ENCODE measurements at places on chromosomes 4 and X.
A peak's percentile ranks its signal among the peaks of the same experiment; 100 is the strongest.

DNA sequence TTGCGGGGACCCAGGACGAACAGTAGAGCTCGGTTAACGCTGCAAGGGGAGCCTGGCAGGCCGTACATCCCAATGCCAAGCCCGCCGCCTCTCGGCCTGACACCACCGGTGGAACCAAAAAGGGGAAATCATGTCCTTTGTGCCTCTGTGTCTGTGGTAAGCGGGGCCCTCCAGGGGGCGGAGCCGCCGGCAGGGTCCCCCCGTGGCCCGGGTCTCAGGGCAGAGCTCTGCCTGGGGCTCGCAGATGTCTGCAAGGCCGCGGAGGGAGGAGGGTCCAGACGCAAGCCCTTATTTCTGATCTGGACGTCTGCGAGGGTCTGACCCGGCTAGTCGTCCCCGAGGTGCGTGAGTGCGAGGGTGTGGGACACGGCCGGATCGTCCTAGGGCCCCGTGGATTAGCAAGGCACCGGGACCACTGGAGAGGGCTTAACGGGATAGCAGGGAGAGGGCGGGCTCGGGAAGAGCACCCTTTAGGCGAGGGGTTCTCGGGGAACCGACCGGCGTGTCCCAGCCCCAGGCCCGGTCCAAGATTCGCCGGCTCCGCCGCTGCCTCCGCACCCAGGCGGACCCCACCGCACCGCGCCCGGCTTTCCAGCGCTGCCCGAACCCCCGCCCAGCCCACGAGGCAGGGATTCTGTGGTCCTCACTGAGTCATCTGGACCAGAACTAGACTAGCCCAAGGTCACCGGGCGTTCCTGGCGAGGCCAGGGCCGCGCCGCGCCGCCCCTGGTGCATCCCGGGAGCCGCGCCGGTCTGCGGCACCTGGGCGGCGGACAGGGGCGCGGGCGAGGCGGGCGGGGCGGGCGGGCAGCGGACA is 863 bp upstream of the FAM193A start:
- peak; percentile 63 for DNase-seq

GRCh38 chr4:8688041-8688907 is 95.7 kb downstream of the CPZ start:
- peak; percentile 58 for DNase-seq

- DNase-seq, result peak; percentile 58
Observed at GRCh38 chrX:24149351-24150050, at the start of gene ZFX. ZFX (plus strand) TSS chrX:24149729; CDS start chrX:24172743, 23,014 bp downstream.

GRCh38 chr4:112523008-112523721 is 7.2 kb upstream of the NEUROG2 start:
- DNase-seq, result peak; percentile 68

DNA sequence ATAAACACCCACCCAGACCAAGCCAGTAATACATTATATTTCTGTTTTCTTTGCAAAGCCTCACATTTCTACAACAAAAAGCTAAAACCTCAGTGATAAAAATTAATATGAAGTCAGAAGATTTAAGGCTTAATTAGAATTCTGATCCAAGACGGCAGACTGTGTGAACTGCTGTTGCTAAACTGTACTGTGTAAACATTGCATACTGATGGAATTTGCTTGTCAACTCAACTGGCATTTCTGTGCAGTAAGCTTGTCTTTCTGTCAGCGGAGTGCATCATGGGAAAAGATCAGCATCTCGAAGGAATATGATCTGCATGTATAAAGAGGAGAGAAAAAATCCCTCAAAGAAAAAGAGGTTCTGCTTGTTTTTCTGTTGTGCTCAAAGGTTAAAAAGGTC is 69.4 kb upstream of the SPANXB1 start:
- DNase-seq, result no peak

GRCh38 chr4:87353592-87353991 is 30.9 kb upstream of the HSD17B13 start:
- peak; percentile 54 for DNase-seq

GRCh38 chr4:102705391-102705935 is 55.3 kb downstream of the MANBA start:
- DNase-seq, result no peak

- DNase-seq, result no peak
Observed at GRCh38 chr4:80271801-80272200, 5.3 kb downstream of the FGF5 start.

GRCh38 chr4:42415281-42415680 is 18.0 kb downstream of the SHISA3 start:
- no peak for DNase-seq

GRCh38 chr4:108954880-108955279 is 192.0 kb upstream of the ETNPPL start:
- no peak for DNase-seq

DNA sequence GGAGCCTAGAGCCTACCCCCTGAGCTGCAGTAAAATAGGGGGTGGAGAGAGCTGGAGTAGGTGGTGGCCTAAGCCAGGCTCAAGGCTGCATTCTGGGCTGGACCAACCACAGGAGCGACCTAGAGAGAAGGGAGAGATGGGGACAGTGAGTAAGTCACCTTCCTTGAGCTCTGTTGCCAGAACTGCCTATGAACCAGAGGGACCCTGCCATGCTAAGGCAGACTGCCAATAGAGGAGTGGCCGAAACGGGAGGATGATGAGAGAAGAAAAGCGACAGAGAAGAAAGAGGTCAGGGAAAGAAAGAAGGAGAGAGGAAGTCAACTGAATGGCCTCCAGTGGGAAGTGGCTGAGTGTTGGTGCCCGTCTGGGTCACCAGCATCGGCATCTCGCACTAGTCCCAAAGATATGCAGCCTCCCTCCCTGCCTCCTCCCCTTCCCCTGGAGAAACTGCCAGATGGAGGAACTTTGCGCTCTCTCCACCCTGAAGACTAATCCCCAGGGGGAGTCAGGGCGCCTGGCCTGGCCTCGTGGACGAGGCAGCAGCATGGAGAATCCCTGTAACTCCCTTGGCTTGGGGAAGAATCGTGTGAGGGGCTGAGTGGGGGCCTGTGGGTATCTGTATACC is 28.8 kb downstream of the ELF4 start:
- no peak for DNase-seq

DNA sequence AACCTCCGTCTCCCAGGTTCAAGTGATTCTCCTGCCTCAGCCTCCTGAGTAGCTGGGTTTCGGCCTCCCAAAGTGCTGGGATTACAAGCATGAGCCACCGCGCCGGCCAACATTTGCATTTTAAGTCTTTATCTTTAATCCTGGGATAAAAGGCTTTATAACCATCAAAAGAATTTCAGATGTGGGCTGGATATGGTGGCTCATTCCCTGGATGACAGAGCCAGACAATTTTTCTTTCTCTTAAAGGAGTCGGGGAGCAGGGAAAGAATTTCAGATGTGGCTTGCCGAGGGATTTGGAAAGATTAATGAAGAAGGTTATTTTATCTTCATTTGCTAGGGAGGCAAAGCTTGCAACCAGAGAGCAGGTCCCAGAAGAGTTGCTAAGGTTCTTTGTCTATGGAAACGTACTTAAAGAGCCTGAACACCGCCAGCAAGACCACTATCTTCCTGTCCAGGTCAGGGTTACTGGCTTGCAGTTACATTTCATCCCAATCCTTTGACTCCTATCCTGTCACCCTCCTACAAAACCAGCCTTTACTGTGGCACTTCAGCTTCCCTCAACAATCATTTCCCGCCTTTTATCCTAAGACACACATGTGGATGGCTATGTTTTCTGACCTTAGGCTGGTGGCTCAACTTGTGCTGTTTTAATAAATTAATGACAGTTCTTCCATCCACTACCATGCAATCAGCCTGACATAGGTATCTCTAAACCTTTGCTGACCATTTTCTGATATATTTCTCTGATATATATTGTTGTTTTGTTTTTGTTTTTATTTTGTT is 3.9 kb upstream of the KLHL8 start:
- no peak for DNase-seq

DNA sequence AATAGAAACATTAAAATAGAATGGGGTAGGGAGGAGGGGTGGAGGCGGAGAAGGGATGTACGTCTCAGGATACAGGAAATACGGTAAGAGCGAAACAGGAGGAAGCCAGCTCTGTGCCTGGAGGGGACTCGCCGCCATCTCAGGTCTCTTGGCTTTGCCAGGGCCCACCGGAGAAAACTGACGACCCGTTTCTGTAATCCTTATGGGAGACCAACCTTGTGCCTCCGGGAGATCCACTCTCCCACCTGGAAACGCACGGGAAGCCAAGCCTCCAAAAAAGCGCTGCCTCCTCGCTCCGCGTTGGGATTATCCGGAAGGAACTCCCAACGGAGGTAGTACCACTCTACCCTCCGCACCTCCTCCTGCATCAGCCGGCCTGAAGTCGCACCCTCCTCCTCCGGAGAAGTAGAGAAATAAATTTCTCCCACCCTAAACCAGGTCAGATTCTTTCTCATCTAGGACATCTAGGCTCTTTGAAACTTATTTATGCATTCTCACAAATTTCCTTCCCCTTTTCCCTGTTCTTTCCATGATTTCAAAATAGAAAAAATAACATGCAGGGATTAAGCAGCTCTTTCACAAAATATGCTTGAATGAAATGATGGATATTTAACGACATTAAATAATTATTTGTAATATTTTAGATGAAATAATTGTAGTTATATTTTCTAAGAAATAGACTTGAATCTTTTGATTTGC is at the start of gene NBDY:
Gene NBDY, plus strand, starts transcription at position 92 of the 699 bp plus-strand sequence. Its CDS starts 111 bp downstream, at position 203.
- no peak for DNase-seq

- peak; percentile 81 for DNase-seq
Observed at GRCh38 chr4:184815046-184815877, 10.5 kb downstream of the ACSL1 start.

DNA sequence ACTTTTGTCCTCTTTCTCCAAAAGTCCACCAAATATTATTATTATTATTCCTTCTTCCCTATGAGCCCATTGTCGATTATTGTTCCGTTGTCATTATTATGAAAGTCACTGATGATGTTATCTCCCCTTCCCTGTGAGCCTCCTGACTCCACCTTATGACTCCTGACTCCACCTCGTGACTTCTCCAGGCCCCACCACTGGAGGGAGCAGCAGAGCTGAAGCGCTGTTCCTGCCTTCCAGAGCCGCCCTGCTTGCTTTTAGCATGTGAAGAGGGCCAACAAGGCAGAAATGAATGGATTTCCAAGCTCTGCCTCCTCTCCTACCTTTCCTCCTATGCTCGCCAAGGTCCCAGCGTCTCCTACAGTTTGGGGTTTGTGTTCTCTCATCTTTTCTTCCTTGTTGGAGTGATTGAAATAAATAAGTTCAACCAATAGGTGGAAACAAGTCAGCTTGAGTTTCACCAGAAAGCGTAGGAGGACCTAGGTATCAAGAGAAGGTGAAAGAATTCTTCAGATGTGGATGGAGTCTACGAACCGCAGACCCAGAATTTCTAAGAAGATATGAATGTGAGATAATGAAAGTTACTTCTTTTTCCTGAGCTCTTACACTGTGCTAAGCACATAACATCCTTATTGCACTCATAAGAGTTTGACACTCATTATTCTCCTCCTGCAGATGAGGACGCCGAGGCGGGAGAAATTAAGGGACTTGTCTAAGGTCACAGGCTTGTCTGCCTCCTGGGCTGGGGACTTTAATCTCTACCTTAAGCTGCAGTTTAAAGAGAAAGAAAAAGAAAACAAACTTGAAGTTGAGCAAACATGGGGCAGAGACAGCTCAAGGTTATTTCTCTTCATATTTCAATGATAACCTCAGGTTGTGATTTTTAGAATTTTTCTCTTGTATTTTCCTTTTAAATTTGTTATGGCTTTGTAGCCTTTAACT is 26.1 kb downstream of the IGSF1 start:
- no peak for DNase-seq

GRCh38 chr4:106893903-106894302 is 142.2 kb downstream of the DKK2 start:
- no peak for DNase-seq

- DNase-seq, result no peak
Observed at GRCh38 chrX:45818913-45819312, 618.2 kb upstream of the DIPK2B start.

GRCh38 chrX:70422851-70423341 is at the start of gene GDPD2:
GDPD2 (plus strand) TSS chrX:70423314; CDS start chrX:70424985, 1,671 bp downstream.
- no peak for DNase-seq

- no peak for DNase-seq
Observed at GRCh38 chrX:12052109-12052508, 86.2 kb upstream of the FRMPD4 start.

GRCh38 chr4:13521047-13521446 is 23.3 kb downstream of the NKX3-2 start:
- DNase-seq, result no peak

DNA sequence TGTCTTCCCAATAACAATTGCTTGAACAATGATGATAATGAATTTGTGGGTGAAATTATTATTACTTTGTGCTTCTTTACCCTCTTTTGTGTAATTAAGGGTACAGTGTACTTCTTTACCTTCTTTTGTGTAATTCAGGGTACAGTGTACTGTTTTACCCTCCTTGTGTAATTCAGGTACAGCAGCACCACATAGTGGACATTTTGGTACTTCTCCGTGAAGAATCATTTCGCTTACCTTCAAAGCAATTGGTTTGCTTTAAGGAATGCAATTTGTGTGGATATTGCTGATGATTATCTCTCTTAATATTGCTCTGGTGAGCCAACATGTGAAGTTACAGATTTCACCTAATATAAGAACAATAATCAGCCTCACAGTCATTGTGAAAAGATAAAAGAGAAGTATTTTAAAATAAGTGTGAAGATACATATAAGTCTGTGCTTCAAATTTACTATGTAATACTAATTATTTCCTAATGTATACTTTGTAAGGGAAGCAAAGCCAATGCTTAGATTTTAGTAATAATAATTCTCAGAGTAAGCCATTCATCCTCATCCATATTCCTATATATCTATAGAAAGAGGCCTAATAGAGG is 27.2 kb upstream of the SEC24B start:
- DNase-seq, result peak; percentile 50

DNA sequence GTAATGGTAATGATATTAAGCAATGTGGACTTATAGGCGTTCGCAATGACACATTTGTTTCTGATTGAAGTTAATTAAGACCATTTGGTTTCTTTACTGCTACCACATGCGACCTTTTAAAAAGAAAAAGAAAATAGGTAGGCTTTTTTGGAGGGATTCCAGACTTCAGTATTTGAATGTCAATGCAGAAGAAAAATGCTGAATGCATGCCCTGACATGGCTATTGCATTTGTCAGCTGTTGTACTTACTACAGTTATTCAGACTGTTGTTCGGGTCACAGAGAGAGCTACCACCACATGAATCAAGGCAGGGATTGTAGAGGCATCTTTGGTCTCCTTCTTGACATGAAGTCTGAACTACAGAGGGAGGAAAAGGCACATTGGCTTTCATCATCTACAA is 163.7 kb downstream of the CORIN start:
- no peak for DNase-seq

DNA sequence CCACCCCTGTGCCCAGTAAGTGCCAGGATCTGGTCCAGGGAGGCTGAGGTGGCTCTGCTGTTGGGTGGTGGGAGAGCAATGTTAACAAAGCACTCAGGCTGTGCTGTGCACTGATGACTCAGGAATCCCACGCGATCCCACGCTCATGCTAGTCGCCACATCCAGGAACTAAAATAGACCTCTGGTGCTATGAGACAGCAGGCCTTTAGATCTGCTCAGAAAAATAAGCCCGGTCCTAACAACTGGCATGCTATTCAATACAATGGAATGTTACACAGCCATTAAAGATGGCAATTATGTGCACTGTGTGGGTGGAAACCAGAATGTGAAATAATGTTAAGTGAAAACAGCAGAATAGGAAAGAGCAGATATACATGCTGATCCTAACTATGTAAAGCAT is 26.0 kb downstream of the ARL13A start:
- DNase-seq, result no peak
